ENCODE measurements at places on chromosomes 3 and 15. TPM values are rescaled to one million over a fixed set of nuclear protein-coding genes. Genes with fewer than 3 reads are reported as not detected.

The ACAD9 gene
- 50.5 TPM for total RNA-seq

The RAD51 gene
- 54.3 TPM for total RNA-seq

The PRKCI gene
- 19.9 TPM for total RNA-seq

The SCG5 gene
- 0.24 TPM for total RNA-seq

The ECE2 gene
- not detected for total RNA-seq

The IP6K1 gene
- total RNA-seq, result 37.1 TPM

DNA sequence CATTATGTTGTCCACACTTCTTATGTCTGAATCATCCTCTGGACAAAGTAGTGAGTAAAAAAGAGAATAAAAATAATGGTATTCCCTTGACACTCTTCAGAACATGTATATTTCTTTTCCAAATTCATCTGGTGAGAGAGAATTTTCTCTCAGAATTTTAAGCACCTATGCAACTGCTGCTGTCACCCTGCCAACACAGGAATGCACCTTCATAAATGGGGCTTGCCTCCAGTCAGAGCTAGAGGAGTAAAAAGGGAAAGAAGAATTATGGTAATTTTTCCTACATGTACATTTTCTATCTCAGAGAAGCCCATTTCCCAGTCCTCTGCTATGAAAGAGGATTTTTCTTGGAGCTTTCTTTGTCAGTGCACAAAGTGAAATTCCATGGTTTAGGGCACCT lies 92.2 kb upstream of the ALCAM start:
- H3K4me3 ChIP-seq, result no peak overlapping the region
- no peaks in the 10 kb centered on the region for H3K4me1 ChIP-seq
- H3K27ac ChIP-seq, result no peak overlapping the region
- H3K27me3 ChIP-seq, result no peaks in the 10 kb centered on the region

DNA sequence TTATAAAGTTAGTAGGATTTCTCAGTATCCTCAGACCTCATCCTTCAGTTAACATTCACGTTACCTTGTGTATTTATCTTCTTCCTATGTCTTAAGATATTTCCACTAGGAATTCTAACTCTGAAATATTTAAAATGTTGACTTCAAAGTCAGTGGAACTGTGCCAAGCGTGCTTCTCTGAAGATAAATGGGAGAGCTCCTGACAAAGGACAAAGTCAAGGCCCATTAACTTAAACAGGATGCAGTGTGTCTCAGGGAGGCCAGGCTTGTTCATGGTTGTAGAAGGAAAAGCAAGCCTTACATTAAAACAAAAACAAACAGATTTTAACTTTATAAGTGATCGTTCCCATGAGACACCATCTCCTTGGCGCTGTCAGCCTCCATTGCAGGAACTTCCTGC lies 41.5 kb downstream of the ABHD17C start:
- no peak for DNase-seq
- H3K36me3 ChIP-seq, result no peaks in the 10 kb centered on the region
- no peaks in the 10 kb centered on the region for H3K27me3 ChIP-seq

- no peaks in the 10 kb centered on the region for H3K36me3 ChIP-seq
- H3K4me1 ChIP-seq, result no peaks in the 10 kb centered on the region
- H3K27ac ChIP-seq, result no peak overlapping the region
- no peak for DNase-seq
Observed at GRCh38 chr3:127368186-127369032, 80.6 kb upstream of the PRR20G start.

DNA sequence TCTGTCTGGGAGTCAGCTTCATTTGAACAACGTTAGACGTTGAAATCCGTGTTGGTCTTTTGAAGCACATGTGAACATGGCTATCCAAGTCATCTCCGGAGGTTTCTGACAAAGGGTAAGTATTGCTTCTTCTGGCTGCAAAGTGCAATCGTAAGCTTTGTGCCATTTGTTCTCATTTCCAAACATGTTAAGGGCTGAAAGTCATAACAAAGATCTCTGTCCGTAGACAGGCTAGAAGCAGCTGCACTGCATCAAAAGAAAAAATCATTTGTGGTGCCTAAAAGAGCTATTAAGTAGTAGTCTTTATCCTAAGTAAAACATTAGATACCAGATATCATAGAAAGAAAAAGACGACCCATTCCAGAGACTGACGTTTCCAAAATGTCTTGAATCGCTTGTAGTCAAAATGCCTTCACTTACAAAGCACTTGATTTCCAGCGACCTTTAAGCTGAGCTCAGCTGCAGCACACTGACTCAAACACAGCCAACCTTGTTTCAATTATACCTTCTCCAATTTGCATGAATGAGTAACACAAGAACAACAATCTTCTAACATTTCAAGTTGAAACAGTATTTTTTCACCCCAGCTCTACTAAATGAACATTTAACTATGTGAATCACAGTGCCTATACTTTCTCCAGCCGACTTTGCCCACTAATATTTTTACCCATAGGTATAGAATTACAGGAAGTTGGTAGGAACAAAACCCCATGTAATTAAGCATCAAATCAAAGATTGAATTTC lies 76.6 kb downstream of the NEDD4 start:
- no peaks in the 10 kb centered on the region for H3K36me3 ChIP-seq
- H3K27ac ChIP-seq, result no peak overlapping the region
- DNase-seq, result no peak

DNA sequence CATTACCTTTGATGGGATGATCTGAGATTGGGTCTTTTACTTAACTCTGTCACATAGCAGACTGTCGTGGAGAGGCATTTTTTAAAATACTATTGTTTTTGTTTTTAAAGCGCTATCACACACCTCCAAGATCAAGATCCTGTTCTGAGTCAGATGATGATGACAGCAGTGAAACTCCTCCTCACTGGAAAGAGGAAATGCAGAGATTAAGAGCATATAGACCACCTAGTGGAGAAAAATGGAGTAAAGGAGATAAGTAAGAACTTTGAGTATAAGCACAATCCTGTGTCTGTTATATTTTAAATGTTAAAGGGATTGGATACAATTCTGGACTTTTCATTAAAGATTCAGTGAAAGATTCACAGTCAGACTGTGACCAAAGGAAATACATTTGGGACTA lies 18.4 kb upstream of the ZBTB47 start:
- peak overlapping the region; percentile 4 for H3K27ac ChIP-seq
- H3K4me1 ChIP-seq, result peaks cover 29% of the 10 kb centered on the region
- no peaks in the 10 kb centered on the region for H3K27me3 ChIP-seq
- peaks cover 70% of the 10 kb centered on the region for H3K36me3 ChIP-seq
- DNase-seq, result no peak
- no peak overlapping the region for H3K4me3 ChIP-seq

- no peaks in the 10 kb centered on the region for H3K27me3 ChIP-seq
- H3K36me3 ChIP-seq, result no peaks in the 10 kb centered on the region
- DNase-seq, result no peak
Observed at GRCh38 chr3:186815435-186815834, 9.2 kb upstream of the RFC4 start.

GRCh38 chr3:11346416-11346815 lies 74.2 kb downstream of the ATG7 start:
- no peaks in the 10 kb centered on the region for H3K27me3 ChIP-seq
- H3K27ac ChIP-seq, result no peak overlapping the region
- no peak overlapping the region for H3K4me3 ChIP-seq
- H3K36me3 ChIP-seq, result peaks cover 14% of the 10 kb centered on the region
- DNase-seq, result no peak

DNA sequence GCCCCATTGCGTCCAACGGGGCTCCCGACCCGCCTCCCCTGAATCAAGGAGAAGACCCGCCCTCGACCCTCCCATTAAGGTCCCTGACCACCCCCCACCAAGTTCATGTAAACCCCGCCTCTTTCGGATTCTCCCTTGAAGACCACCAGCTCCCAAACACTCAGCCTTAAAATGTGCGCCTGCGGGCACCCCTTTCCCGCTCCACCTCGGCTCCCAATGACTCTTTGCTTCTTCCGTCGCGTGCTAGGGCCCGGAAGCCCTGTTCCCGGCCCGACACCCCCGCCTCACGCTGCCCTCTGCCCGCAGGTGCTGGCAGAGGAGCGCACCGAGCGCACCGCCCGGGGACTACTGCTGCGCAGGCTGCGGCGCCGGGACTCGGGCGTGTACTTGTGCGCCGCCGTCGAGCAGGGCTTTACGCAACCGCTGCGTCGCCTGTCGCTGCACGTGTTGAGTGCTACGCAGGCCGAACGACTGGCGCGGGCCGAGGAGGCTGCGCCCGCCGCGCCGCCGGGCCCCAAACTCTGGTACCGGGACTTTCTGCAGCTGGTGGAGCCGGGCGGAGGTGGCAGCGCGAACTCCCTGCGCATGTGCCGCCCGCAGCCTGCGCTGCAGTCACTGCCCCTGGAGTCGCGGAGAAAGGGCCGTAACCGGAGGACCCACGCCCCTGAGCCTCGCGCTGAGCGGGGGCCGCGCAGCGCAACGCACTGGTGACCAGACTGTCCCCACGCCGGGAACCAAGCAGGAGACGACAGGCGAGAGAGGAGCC lies 2.7 kb upstream of the LSMEM2 start:
- no peak for DNase-seq
- H3K4me1 ChIP-seq, result peaks cover 28% of the 10 kb centered on the region
- no peaks in the 10 kb centered on the region for H3K36me3 ChIP-seq
- H3K4me3 ChIP-seq, result no peak overlapping the region
- H3K27ac ChIP-seq, result no peak overlapping the region
- H3K27me3 ChIP-seq, result peaks cover 28% of the 10 kb centered on the region

DNA sequence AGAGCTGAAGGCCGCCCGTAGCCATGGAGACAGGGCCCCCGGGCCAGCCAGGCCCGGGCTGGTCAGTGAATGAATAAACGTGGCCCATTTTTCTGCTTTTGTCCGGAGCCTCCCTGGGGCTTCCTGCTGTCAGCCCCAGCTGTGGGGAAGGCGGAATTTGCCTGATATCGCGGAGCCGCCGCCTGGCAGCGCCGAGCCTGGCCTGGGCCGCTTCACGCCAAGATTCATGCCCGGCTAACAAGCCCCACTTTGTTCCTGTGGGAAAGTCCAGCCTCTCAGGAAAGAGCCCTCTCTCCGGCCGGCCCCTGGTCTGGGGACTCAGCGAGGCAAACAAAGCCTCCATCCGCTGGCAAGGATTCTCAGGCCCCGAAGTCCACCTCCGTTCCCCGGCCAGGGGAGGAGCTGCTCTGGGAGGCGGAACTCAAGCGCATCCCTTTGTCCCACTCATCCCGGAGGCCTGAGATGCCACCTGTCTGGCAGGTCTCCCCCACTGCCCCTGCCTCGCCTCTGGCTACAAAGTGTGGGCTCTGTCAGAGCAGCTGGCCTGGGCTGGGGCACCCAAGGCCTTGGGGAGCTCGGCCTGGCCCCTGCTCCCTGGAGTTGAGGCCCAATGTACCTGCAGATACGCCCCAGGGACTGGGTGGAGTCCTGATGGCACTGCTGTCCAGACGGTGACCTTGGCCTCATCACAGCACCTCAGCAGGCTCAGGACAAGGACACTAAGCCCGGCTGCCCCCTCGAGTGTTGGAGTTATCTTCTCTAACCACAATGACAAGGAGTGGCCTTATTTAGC lies 51.6 kb upstream of the SLC6A11 start:
- no peak overlapping the region for H3K27ac ChIP-seq
- no peaks in the 10 kb centered on the region for H3K36me3 ChIP-seq
- no peaks in the 10 kb centered on the region for H3K4me1 ChIP-seq
- H3K4me3 ChIP-seq, result no peak overlapping the region
